ENCODE measurements at places on chromosomes 16 and 17.

- no peak for DNase-seq
Measured at GRCh38 chr16:73050201-73051099, 2.5 kb upstream of the ZFHX3 start.

DNA sequence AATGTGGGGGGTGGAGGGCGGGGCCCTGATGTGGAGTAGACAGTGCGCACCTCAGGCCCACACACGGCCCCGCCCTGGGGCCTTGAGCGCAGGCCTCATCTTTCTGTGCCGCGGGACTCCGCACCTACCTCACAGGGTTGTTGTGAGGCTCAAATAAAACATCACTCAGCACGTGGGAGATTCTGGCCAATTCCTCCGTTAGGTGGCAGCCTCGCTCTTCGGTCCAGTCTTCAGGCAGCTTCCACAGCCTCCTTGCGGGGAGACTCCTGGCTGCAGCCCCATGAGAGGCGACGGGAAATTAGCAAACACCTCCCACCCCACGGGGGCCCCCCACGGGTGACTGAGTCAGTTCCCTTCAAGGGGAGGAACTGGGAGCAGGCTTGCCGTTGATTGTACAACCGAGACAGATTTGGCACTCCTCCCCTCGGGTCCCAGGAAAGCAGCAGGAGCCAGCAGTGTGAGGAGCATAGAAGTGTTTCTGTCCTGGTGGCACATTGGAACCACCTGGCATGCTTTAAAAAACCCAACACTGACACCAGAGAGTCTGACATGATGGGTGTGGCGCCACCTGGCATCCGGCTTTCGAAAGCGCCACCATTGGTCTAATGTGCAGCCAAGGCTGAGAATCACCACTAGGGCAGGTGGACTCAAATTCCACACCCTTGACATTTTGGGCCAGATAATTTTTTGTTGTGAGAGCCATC is 7.6 kb downstream of the MRM1 start:
- DNase-seq = peak; percentile 31

DNA sequence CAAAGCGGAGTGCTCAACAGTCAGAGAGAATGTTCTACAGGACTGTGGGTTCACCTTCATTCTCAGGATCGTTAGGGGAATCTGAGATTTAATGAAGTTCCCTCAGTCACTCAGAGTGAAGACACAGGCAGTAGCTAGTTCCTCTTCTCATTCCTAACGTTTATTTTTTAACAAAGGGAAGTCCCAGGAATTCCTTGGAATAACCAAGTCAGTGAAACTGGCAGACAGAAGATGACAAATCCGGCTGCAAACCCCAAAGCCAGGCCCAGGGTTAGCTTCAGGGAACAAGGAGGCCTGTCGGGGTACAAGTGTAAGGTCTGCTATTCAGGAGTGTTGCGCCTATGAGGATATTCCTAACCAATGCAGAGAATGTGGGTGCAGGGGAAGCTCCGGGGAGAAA is 42.0 kb downstream of the COTL1 start:
- DNase-seq = no peak

- DNase-seq = no peak
Measured at GRCh38 chr16:1054660-1055556, 17.6 kb upstream of the SSTR5 start.

DNA sequence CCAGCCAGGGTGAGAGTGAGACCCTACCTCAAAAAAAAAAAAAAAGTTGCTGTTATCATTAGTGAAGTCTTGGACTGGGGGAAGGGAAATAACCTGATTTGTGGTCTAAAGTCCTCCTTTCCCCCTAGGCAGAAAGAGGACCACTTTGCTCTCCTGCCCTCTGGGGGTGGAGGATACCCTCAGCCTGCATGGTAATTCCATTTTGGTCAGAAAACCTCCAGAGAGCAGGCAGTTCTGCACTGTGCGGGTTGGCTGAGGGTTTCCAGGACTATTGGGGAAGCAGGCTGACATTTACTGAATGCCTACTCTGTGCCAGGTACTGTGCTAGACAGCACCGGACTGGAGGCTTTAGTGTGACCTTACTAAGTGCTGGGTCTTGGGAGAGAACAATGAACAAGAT is 2.6 kb downstream of the ADAP2 start:
- no peak for DNase-seq

- no peak for DNase-seq
Measured at GRCh38 chr16:86958423-86958822, 358.8 kb downstream of the C16orf95 start.

DNA sequence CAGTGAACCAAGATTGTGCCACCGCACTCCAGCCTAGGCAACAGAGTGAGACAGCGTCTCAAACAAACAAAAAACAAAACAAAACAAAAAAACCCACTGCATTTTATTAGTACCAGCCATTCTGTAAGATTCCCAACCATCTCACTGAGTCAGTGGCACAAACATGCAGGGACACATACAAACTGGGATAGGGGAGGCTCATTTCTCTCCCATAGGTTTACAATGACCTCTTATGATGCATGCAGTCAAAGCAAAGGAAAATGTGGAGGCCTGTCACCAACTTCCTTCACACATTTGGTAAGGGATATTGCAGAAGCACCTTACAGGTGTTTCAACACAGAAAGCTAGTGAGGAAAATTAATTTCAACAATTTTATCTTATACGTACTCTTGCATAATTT is 12.4 kb upstream of the STRADA start:
- no peak for DNase-seq

GRCh38 chr17:58308173-58308984 is 20.2 kb downstream of the TSPOAP1 start:
- no peak for DNase-seq

GRCh38 chr17:9226794-9227135 is 205.5 kb downstream of the NTN1 start:
- DNase-seq = no peak

DNA sequence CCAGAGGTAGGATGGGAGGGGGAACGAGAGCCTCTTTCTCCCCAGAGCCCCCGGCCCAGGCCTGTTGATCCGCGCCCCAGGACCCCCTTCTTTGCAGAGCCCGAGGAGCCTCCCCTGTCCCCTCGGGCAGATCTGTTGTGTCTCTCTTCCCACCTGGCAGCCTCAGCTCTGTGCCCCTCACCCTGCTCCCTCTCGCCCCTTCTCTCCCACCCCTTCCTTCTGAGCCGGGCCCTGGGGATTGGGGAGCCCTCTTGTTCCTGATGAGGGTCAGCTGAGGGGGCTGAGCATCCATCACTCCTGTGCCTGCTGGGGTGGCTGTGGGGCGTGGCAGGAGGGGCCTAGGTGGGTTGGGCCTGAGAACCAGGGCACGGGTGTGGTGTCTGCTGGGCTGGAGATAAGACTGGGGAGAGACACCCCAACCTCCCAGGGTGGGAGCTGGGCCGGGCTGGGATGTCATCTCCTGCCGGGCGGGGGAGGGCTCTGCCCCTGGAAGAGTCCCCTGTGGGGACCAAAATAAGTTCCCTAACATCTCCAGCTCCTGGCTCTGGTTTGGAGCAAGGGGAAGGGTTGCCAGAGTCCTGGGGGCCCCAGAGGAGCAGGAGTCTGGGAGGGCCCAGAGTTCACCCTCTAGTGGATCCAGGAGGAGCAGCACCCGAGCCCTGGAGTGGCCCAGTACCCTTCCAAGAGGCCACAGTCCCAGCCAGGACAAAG is 65.4 kb downstream of the MRC2 start:
- no peak for DNase-seq

DNA sequence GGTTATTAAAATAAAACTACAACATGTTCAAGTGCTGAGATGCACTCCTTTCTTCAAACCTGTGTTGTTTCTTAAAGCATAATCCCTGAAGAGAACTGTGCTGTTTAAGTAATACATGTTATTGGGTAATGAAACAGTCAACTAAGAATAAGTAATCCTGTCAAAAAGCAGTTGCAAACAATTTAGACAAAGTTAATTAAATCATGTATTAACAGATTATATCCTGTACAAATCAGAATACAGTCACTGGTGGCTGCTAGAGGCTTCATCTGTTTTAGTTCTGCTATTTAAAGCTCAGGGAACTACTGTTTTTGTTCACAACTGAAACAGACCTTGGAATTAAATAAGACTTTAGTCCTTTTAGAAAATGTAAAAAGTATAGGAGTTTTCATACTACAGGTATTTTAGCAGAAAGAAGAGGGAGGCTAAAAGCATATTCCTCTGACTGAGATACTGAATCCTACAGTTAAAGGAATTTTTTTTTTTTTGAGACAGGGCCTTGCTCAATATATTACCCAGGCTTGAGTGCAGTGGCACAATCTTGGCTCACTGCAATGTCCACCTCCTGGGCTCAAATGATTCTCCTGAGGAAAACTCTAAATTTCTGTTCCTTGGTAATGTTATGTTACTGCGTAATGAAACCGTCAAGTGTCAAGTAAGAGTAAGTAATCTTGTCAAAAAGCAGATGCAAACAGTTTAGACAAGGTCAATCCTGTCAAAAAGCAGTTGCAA is 27.3 kb upstream of the ITGA2B start:
- no peak for DNase-seq

DNA sequence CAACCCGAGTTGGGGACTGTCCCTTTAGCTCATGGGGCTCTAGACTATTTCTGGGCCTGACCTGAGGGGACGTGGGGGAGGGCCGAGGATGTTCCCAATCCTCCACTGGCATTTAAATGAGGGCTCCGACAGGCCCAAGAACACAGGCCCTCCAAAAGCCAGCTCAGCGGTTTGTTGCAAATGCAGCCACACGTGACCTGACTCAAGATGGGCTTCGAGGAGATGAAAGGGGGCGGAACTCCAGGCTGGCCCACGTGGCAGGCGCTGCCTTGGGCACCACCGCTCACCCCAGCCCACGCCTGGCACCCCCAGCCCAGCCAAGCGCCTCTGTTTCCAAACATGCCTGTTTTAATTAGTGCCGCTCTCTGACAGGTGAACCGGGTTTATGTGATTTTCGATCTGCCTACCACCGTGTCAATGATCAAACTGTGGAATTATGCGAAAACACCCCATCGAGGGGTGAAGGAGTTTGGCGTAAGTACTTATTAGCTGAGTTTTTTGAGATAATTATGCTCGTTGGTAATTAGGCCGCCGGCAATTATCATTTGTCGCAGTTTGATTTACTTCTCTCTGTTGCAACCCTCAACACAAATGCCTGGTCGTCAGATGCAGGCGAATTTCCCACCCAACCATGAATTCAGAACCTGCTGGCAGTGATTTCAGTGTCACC is 226.7 kb downstream of the KATNIP start:
- DNase-seq = no peak

DNA sequence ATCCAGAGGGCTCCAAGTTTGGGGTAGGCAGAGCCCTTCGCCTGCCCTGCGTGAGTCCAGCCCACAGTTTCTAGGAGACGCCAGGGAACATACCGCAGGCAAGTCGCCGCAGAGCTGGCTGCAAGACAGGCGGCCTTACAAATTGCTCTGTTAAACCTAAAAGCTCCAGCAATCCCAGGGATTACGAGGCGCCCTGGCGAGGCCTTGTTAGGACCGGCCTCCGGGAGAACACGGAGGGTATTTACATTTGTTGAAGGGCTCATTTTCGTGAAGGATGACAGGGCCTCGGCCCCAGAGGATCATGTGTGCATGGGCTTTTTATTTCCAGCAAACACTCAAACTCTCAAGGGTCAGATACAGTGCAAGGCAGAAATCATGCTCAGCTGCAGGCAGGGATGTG is 77.6 kb upstream of the FOXF1 start:
- DNase-seq = no peak

DNA sequence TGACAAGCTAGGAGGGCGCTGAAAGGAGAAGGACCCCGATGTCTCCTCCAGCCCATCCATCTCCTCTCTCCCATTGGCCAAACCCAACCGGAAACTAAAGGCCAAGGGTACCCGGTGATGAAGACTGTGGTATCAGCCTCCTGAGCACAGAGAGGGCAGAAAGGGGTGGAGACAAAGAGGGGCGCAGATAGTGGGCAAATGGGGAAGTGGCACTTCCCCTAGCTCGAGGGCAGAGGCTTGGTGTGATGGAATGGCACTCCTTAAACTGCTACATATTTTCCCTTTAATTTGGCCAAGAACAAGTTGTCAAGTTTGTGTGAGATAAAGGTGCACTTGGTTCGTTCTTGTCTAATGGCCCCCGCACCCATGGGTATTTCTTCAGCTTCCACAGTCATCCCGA is 27.8 kb downstream of the IL4R start:
- DNase-seq = no peak

DNA sequence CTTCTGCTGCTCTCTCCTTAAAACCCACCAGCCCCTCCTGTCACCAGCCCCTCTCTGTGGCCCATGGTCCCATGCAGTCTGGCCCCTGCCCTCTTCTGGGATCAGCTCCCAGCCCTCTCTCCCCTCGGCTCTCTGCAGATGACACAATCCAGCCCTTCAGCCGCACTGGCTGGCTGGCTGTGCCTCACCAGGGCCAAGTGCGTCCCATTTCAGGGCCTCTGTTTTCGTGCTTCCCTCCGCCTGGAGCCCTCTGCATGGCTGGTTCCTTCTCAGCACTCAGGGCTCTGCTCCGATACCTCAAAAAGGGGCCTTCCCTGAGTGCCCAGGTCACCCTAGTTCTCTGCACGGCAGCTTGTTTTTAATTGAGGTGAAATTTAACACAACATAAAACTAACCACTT is 124.3 kb downstream of the SOCS1 start:
- no peak for DNase-seq

GRCh38 chr17:48553826-48554225 is 8.9 kb upstream of the HOXB2 start:
- DNase-seq = no peak

DNA sequence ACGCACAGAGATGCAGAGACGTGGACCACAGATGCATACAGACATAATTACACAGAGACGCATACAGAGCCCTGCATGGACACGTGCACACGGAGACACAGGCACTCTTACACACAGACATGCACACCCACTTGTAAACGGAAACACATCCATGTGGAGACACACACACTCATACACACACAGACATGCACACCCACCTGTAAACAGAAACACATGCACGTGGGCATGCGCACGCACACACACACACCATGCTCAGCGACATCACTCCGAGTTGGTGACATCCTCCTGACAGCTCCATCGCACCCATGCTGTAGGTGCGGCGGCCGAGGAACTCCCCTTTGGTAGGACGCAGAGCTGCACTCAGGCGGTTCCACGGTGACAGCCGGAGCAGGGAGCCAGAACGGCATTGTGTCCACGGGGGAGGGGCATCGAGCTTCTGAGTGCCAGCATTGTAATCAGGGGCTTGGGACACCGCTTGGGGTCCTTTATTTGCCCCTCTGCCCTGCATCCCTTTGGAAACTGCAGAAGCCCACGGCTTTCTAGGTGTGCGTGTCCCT is 233.5 kb downstream of the RBFOX3 start:
- DNase-seq = no peak

- no peak for DNase-seq
Measured at GRCh38 chr16:90033387-90033786, 14.1 kb upstream of the DBNDD1 start.

- DNase-seq = no peak
Measured at GRCh38 chr16:68076560-68076959, 8.6 kb upstream of the NFATC3 start.

- DNase-seq = no peak
Measured at GRCh38 chr17:17877529-17878358, 41.0 kb upstream of the SREBF1 start.
